Naive thymus-derived CD4-positive, alpha-beta T cell (primary cell): ENCODE measurements at places on chromosomes 2 and 18. TPM values are rescaled to one million over a fixed set of nuclear protein-coding genes. Genes with fewer than 3 reads are reported as not detected.

The SERPINB8 gene
- total RNA-seq, result 9.7 TPM

The IER3IP1 gene
- total RNA-seq, result 3.7 TPM

The TCF23 gene
- not detected for total RNA-seq

The UPP2 gene
- total RNA-seq, result not detected in 2 replicates

The TMEM37 gene
- total RNA-seq, result not detected in 2 replicates

The LYPD6B gene
- 0.37 TPM for total RNA-seq

The RTP5 gene
- not detected for total RNA-seq

The IMPACT gene
- total RNA-seq, result 15.5 TPM

The PLEKHH2 gene
- total RNA-seq, result 2.8 TPM

DNA sequence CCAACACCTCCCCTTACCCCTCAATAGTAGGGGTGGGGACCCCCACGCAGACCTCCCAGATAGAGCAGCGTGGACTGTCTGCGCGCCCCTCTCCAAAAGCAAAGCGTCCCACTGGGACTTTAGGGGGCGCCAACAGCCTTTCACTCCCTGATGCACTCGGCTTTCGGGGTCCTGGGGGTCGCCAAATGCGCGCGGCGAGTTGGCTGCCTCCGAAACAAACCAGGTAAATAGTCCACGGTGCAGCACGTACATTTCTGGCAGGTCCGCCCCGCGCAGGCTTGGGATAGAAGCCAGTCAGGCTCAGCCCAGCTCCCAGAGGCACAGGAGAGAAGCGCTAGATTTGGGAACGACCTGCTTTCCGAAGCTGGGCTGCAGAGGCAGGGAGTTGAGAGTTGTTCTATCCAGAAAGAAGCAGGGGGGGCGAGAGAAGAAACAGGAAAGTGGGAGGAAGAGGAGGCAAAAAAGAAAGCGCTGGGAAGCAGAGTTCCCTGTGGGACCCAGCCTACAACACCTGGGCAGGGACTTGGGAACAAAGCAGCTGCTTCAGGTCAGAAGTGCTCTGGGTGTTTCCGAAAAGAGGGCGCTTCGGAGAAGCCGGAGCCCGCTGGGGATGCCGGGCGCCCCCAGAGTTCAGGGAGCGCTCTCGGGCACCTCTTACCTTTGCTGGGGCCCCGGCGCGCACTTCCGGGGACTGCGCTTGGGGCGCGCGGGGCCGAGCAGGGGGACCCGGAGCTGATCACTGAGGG is 544 bp downstream of the EVA1A start:
- no peaks in the 10 kb centered on the region for H3K27me3 ChIP-seq
- no peaks in the 10 kb centered on the region for H3K4me1 ChIP-seq
- no peak overlapping the region for H3K27ac ChIP-seq
- no peak for DNase-seq

- no peak for DNase-seq
- no peaks in the 10 kb centered on the region for H3K27me3 ChIP-seq
- no peaks in the 10 kb centered on the region for H3K36me3 ChIP-seq
- H3K4me1 ChIP-seq, result no peaks in the 10 kb centered on the region
- no peak overlapping the region for H3K4me3 ChIP-seq
- H3K27ac ChIP-seq, result no peak overlapping the region
Observed at GRCh38 chr18:11114653-11115052, 34.7 kb downstream of the PIEZO2 start.

- H3K36me3 ChIP-seq, result no peaks in the 10 kb centered on the region
- no peaks in the 10 kb centered on the region for H3K27me3 ChIP-seq
- H3K4me1 ChIP-seq, result no peaks in the 10 kb centered on the region
- DNase-seq, result no peak
Observed at GRCh38 chr2:216243026-216243425, 129.3 kb downstream of the MARCHF4 start.

DNA sequence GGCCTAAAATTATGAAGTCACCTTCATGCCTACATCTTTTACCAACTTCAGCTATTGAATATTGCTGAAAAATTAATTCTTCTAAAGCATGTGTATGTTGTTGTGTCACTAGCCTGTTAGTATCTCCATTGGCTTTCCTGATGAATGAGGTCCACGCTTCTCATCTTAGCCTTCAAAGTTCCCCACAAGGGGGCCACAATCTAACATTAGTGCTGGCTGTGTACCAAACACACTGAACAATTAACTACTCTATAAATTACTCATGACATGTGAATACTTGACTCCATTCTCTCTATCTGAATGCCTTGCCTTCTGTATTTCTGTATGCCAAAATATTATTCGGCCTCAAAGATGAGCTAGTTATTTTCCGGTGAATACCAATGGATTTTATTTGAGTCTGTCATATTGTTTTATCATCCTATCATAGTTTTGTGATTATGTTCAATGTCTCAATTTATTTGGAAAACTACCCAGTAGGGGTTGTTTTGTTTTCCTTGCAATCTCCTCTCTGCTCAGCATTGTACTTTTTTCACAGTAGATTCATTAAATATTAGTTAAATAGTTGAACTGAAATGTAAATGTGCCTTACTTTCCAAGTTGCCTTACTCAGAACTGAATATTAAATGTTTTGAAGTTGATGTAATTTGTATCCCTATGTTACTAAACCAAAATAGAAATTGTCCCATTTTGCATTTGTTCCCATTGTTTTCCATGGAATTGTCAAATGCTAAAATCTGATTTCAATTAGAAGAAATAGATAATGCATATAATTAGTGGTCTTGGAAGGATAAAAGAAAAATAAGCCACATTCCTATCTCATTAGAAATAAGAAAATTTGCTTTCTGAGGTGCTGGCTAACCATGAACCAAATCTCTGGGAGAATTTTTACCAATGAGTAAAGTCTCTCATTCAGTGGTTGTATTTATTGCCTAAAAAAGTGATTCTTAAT is 208.4 kb upstream of the COL3A1 start:
- no peak for DNase-seq
- H3K4me3 ChIP-seq, result no peak overlapping the region
- no peak overlapping the region for H3K27ac ChIP-seq
- H3K27me3 ChIP-seq, result no peaks in the 10 kb centered on the region
- H3K36me3 ChIP-seq, result no peaks in the 10 kb centered on the region

GRCh38 chr2:159683817-159684216 is 28.5 kb upstream of the MARCHF7 start:
- no peaks in the 10 kb centered on the region for H3K36me3 ChIP-seq
- DNase-seq, result no peak
- no peaks in the 10 kb centered on the region for H3K4me1 ChIP-seq

GRCh38 chr2:75788154-75788553 is 77.4 kb upstream of the GCFC2 start:
- H3K4me3 ChIP-seq, result no peak overlapping the region
- no peak overlapping the region for H3K27ac ChIP-seq
- H3K4me1 ChIP-seq, result no peaks in the 10 kb centered on the region

GRCh38 chr2:168550670-168551069 is 94.6 kb downstream of the CERS6 start:
- DNase-seq, result no peak
- no peak overlapping the region for H3K4me3 ChIP-seq
- no peaks in the 10 kb centered on the region for H3K36me3 ChIP-seq
- no peaks in the 10 kb centered on the region for H3K27me3 ChIP-seq

DNA sequence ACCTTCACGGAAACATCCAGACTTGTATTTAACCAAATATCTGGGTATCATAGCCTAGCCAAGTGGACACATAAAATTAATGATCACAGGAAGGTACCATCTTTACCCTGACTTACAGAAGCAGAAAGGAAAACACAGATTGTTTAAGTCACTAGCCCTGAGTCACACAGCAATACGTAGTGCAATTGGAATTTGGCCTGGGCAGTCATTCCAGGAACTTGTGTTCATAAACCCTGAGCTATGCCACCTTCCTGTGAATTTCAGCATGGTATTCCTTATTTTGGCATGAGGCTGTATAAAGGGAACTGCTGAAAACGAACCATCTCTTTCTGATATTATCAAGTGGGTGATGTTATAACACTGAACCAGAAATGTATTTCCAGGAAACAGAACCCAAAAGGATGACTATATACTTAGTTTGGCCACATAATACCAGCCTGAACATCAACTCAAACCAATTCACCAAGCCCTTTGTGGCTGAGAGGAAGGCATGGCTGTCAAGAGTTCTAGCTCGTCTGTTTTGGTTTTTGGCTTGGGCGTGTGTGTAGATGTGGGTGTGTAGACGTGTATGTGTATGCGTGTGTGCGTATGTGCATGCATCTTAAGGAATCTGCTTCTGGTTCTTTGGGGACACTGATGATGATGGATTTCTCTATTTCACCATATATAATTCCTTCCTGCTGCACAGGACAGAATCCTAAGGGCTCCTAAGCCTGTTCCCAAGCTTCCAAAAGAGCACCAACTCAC is 533.4 kb upstream of the ID2 start:
- H3K27ac ChIP-seq, result no peak overlapping the region
- H3K4me3 ChIP-seq, result no peak overlapping the region
- no peaks in the 10 kb centered on the region for H3K36me3 ChIP-seq
- no peaks in the 10 kb centered on the region for H3K4me1 ChIP-seq

GRCh38 chr2:240301256-240301795 is 134.1 kb upstream of the GPC1 start:
- DNase-seq, result no peak
- H3K36me3 ChIP-seq, result no peaks in the 10 kb centered on the region
- H3K27me3 ChIP-seq, result no peaks in the 10 kb centered on the region
- H3K4me1 ChIP-seq, result no peaks in the 10 kb centered on the region
- H3K27ac ChIP-seq, result no peak overlapping the region

DNA sequence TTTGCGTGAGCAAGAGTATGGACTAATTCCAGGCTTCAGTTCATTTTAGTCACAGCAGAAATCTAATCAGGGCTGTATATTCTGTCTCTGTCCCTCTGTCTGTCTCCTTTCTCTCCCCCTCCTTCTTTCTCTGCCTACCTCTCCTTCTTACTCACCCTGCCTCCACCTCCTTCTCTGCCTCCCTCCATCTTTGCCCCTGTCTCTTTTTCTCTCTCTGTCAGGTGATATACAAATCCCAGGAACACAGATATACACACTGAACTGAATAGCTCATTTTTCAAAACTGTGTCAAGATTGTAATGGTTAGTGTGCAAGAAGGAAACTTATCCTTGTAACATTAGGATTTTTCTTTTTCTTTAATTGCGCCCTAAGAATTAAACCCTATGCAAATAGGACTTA is 32.5 kb downstream of the SLC8A1 start:
- no peak overlapping the region for H3K27ac ChIP-seq
- no peak for DNase-seq

DNA sequence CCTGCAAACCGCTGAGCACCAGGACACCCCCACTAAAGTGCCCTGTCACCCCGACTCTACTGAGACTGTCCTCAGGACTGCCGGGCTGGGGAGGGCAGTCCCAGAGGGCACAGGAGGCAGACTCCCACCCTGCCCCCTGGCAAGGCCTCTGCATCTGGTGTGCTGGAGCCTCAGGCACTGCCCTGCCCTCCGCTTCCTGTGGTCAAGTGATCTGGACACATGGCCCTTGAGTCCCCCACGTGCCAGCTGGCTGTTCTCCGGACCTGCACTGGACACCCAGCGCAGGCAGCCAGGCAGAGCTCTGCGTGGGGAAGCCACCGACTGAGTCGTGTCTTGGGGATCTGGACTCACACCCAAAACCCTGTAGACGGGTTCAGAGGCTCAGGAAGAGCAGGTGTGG is 217.7 kb downstream of the TWIST2 start:
- H3K4me3 ChIP-seq, result no peak overlapping the region
- no peak for DNase-seq
- peaks cover 2% of the 10 kb centered on the region for H3K36me3 ChIP-seq
- H3K4me1 ChIP-seq, result no peaks in the 10 kb centered on the region
- no peaks in the 10 kb centered on the region for H3K27me3 ChIP-seq
- H3K27ac ChIP-seq, result no peak overlapping the region

DNA sequence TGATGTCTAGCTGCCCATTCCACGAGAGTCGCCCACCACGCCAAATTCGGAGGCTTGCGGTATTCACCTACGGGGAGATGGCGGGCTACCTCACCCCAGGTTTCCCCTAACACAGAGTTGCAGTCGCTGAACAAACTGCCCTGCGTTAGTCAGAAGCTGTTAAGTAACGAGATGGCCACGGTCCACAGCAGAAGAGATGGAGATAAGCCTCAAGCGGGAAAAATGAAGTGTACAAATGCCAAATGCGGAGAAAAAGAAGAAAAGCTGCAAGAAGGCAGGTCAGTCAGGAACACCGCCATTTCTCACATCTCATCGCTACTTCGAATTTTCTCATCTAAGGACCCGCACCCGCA is 425 bp downstream of the ASB3 start:
- peak; percentile 14 for DNase-seq
- peak overlapping the region; percentile 82 for H3K27ac ChIP-seq
- H3K4me1 ChIP-seq, result peaks cover 16% of the 10 kb centered on the region
- H3K4me3 ChIP-seq, result peak overlapping the region; percentile 66
- no peaks in the 10 kb centered on the region for H3K36me3 ChIP-seq
- no peaks in the 10 kb centered on the region for H3K27me3 ChIP-seq

DNA sequence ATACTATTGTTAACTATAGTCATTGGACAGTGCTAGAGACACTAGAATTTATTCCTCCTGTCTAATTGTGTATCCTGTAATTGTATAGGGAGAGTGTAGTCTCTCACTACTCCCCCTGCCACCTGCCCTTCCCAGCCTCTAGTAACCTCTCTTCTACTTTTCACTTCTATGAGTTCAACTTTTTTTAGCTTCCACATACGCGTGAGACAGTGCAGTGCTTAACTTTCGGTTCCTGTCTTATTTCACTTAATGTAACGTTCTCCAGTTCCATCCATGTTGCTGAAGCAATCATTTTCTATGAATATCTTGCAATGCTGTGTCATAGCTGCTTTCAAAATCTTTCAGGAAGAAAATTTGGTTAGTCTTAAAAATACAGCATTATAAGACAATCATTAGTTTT is 22.8 kb upstream of the RUFY4 start:
- no peaks in the 10 kb centered on the region for H3K27me3 ChIP-seq
- H3K4me1 ChIP-seq, result no peaks in the 10 kb centered on the region
- H3K36me3 ChIP-seq, result no peaks in the 10 kb centered on the region
- H3K27ac ChIP-seq, result no peak overlapping the region
- DNase-seq, result no peak
- H3K4me3 ChIP-seq, result no peak overlapping the region

- DNase-seq, result no peak
- H3K36me3 ChIP-seq, result peaks cover 95% of the 10 kb centered on the region
- no peaks in the 10 kb centered on the region for H3K4me1 ChIP-seq
- H3K27me3 ChIP-seq, result no peaks in the 10 kb centered on the region
- H3K4me3 ChIP-seq, result no peak overlapping the region
- no peak overlapping the region for H3K27ac ChIP-seq
Observed at GRCh38 chr18:79453816-79454735, 58.3 kb downstream of the NFATC1 start.

DNA sequence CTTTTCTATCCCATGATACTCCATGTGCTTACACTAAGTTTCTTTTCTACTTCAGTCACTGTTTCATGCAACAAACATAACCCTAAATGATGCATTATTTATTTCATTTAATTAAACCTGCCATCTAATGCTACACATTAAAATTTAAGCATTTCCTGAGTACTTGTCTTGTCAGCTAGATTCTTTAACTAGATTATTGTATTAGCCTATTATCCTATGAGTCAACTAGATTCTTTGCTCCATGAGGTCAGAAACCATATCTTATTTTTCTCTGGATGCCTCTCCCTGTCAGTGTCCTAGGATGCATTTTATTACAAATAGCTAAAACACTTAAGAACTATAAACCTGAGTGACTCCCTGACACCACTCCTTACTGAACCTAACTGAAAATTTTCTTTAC is 652.4 kb downstream of the SLC4A3 start:
- no peaks in the 10 kb centered on the region for H3K36me3 ChIP-seq
- H3K4me1 ChIP-seq, result no peaks in the 10 kb centered on the region
- no peak for DNase-seq

- H3K4me3 ChIP-seq, result no peak overlapping the region
- H3K36me3 ChIP-seq, result no peaks in the 10 kb centered on the region
- no peaks in the 10 kb centered on the region for H3K27me3 ChIP-seq
Observed at GRCh38 chr18:21996351-21996826, 173.0 kb upstream of the GATA6 start.

GRCh38 chr2:169834401-169834800 is 7.1 kb downstream of the UBR3 start:
- no peak overlapping the region for H3K4me3 ChIP-seq
- peaks cover 8% of the 10 kb centered on the region for H3K4me1 ChIP-seq
- no peaks in the 10 kb centered on the region for H3K36me3 ChIP-seq
